NCI-H187 treated with DMSO at 0.1 percent for 48 hours (cell line): ENCODE measurements at places on chromosomes 13 and 19.
A peak's percentile ranks its signal among the peaks of the same experiment; 100 is the strongest.

GRCh38 chr19:37999309-38000213 lies 92.6 kb downstream of the SIPA1L3 start:
- DNase-seq = no peak

DNA sequence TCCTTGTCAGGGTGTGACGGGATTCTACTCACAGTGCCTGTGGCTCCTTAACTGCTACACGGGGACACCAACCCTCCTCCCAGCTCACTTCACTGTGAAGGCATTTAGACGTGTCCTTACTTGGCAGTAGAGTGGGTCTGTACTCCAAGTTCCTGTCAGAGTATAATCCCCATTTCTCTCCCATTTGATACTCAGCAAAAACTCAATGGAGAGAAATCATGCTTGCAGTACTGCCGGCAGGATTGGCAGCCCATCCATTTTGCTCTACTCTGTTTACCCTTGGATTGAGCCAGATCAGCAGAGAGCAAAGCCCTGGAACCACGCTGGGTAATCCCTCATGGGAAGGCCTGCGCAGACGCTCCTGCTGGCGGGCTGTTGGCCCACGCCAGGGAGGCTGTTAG lies 28.9 kb downstream of the ARL11 start:
- DNase-seq = no peak

DNA sequence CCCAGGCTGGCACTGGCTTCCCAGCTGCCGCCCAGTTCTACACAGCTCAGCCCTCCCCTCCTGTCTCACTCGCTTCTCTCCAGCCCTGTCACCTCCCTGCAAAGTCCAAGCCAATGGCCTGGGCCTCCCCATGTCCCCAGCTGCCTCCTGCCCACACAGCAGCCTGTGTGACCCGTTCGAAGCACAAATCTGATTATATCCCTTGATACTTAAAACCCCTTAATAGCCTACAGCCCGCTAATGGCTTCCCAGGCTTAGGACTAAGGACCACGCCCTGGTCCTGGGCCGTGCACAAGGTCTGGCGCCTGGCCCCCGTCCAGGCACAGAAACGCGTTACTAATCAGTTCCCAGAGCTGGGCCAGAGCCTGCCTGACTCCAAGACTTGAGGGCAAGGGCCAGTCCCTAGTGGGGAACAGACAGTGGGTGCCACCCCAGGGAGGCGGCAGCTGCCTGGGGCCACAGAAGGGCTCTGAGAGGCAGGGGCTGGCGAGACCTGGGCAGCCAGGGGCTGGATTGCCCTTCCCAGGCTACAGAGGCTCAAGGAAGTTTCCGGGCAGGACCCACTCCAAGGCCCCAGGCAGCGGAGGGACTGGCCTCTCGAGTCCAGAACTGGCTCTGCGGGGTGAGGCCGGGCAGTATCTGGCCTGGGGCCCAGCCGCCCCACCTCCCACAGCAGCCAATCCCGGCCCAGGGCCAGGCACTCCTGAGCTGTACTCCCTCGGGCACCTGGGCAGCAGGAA lies 10.4 kb downstream of the XAB2 start:
- no peak for DNase-seq

DNA sequence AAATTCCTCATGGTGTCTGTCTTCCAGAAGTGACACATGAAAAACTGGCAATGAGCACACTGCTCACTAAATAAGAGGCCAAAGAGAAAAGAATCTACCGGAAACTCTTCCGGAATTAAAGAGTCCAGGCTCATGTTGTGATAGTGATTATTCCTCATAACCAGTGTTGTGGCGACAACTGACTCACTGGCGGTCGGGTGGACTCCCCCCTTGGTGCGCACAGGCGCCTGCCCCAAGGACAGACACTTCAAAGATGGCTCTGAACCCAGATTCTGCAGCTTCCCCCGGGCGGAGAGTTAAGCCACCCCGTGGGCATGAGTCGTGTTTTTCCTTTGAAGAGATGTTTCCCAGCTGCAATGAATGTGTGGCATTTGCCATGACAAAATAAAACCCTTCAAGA lies 10.3 kb downstream of the IL17D start:
- DNase-seq = no peak

DNA sequence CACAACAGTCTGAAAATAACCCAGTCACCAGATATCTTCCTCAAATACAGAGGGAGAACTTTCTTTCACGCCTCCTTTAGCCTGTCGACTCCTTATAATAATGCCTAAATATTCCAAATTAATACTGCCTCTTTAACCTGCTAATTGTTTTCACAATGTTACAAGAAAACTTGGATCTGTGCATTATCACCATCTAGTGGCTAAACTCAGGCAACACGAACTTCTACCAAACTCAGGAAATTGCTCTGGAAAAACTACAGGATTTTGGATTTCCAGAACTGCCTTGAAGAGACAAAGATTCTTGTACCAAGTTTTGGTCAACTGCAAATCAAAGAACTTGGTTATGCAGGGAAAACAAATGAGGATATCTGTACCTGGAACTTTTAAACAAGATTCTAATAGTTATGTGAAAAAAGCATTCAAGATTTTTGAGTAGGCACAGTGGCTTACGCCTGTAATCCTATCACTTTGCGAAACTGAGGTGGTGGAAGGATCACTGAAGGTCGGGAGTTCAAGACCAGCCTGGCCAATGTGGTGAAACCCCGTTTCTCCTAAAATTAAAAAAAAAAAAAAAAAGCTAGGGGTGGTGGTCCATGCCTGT lies 10.8 kb downstream of the CLN5 start:
- no peak for DNase-seq

GRCh38 chr13:42011601-42012350 lies 36.7 kb upstream of the DGKH start:
- DNase-seq = no peak

DNA sequence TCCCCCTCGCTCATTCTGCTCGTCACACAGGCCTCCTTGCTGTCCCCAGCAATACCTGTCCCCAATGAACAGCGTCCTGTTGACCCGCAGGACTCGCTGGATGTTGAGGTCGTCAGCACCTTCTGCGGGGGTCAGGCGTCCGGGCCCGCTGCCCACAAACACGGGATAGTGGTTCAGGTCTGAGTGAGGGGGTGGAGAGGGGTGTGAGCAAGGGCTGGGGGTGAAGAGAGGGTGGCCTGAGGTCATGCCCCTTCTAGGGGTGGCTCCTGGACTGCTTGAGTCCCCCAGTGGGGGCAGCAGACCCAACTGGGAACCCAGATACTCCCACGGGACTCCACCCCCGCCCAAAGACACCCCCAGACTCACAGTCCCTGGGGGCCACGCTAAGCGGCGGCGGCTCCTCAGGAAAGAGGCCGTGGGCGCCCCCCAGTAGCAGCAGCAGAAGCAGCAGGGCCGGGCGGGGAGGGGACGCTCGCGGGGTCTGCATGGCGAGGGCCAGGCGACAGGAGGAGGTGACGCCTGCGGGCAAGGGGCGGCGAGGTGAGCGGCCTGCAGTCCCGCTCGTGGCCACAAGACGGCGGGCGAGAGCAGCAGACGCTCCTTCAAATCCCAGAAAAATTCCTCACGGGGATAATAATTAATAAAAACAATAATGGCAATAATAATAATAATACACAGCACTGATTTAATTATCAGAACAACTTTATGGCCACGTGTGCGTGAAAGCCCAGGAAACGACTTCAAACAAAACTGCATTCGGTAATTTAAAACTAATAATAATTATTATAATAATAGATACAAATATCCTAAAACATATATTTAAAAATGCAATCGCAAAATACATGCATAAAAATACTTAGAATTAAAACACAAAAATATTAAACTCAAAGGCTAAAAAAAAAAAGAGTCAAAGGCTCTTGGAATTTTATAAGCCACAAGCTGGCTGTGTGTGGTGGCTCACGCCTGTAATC lies 1.2 kb downstream of the SEMA6B start:
- DNase-seq = no peak

DNA sequence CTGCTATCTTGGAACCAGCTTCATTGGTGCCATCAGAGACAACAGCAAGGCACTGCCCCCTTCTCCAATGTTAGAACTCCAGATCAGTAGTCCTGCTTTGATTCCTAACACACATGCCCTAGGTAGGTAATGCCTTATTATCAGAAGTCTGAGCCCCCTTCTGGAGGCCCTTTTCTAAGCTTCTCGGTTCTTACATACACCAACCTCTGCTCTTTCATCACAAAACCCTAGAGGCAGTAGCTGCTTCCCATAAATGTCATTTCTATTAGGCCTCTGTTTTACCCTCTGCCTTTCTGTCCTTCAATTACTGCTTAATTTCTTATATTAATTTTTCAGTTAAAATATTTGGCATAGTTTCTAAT lies 65.3 kb upstream of the KLHL1 start:
- DNase-seq = no peak

- no peak for DNase-seq
These were observed 101.3 kb upstream of the SLC15A1 start for GRCh38 chr13:98853771-98854221.

DNA sequence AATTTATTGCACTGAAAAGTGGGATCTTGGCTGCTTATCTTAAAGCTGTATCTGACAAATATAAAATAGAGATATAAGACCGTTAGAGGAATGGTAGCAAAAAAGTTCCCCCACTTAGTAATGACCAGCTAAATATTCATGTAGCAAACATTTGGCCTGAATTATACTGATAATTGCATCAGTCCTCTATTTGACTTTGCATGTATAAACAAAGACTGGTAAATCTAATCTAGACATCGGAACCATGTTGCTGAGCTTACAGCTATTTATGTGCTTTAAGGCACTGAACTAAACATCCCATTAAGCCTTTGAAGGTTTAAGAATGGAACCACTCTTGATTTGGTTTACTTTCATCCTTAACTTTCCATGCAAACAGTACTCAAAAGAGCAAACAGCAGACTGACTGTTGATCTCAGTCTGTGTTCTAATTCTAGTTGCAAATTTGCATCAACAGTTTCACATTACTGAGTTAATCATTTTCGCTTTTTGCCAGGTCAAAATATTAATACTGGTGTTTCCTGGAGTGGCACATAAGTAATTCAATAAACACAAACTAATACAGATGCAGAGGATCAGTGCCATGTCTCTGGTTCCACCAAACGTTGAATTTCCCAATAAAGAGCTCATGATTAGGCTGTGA lies 203.5 kb upstream of the HTR2A start:
- DNase-seq = no peak

GRCh38 chr19:5125376-5125775 lies 156.5 kb downstream of the KDM4B start:
- no peak for DNase-seq

GRCh38 chr13:83780227-83780626 lies 102.0 kb downstream of the SLITRK1 start:
- DNase-seq = no peak

GRCh38 chr13:108463340-108463739 lies 166.1 kb upstream of the MYO16 start:
- no peak for DNase-seq

DNA sequence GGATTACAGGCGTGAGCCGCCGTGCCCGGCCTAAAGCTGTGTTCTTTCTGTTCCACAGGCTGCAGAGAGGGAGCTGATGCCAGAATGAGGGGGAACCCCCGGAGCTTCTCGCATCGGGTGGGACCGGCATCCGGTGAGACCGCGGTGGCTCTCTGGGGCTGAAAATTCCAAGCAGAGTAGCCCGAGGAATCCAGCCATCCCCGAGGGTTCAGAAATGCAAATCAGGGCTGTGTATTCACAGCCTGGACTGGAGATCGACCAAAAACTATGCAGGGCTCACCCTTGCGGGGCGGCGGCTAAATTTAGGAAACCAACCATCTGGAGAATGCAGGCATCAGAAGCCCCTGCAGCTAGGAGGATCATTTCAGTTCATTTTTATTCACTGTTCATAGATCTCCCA lies 99.2 kb downstream of the GNG7 start:
- DNase-seq = no peak

- no peak for DNase-seq
These were observed 19.4 kb upstream of the ADGRE5 start for GRCh38 chr19:14361824-14362223.

- no peak for DNase-seq
These were observed 12.9 kb upstream of the CACTIN start for GRCh38 chr19:3639479-3639878.

- no peak for DNase-seq
These were observed 54.5 kb downstream of the RASA3 start for GRCh38 chr13:114077933-114078325.

DNA sequence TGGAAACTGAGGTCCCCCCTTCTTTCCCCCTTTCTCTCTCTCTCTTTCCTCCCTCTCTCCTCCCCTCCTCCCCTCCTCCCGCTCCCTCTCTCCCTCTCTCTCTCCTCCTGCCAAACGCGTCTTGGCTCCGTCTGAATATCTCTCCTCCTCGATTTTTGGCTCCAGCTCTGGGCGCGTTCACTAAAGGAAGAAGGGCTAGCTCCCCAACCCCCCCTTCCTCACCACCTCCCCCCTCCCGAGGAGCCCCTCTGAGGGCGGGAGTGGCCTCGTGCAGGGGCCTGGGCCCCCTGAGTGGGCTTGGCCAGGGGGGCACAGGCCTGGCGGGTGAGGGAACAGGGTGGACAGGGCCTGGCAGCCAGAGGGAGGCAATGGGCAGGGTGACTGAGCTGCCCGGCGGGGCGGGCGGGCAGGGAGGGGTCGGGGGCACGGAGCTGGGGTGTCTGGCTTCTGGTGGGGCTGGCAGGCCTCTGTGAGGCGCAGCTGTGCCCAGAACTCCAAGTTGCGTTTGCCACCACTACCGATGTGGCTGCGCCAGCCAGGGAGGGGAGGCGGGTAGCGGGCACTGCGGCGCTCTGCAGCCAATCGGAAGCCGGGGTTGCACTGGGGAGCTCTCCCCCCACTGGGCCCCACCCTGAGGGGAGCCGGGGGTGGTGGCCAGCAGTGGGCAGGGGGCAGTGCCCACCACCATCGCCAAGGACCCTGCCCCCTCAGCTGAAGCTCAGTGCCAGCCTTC lies 7.1 kb downstream of the NFIX start:
- no peak for DNase-seq

DNA sequence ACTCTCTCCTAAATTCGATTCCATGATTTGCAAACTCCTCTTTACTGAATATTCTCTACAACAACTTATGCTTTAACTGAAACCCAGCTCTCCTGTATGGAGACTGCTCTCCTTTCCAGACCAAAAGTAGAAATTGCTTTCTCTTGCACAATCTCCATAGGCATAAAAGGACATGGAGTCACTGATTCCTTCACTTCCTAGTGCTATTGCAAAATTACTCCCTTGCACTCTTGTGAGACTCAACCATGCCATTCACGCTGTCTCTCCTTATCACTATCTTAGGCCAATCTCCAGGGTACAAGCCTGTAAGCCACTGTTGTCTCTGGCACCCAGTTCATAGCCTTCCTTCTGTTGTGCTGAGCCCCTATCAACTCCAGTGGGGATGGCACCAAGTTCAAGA lies 30.6 kb downstream of the SERPINE3 start:
- no peak for DNase-seq

- DNase-seq = peak; percentile 75
These were observed 40.8 kb upstream of the F7 start for GRCh38 chr13:113064534-113065405.

- no peak for DNase-seq
These were observed 28.0 kb downstream of the NAXD start for GRCh38 chr13:110643324-110643723.

DNA sequence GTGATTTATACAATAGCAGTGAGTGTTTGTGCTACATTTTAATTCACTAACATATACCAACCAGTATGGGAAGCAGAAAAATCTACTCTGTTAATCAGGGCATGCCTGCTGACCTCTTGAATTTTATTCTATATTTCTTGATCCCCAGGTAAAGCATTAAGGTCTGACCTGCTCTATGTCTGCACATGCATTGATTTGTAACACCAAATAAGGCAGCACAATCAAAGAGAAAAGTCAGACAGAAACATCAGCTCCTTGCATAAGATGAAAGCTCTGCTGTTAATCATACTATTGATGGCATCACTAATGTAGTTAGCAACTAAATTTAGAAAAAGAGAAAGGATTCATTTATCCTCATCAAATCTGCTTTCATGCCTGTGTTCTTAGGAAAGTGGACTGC lies 2744.8 kb upstream of the PCDH20 start:
- no peak for DNase-seq
